Lower lobe of right lung (tissue), 2 donors: ENCODE measurements at places on chromosomes 7 and 10. TPM values are rescaled to one million over a fixed set of nuclear protein-coding genes. Genes with fewer than 3 reads are reported as not detected.
A peak's percentile ranks its signal among the peaks of the same experiment; 100 is the strongest.

Gene MDH2
- 107 TPM for total RNA-seq

Gene KLF14
- total RNA-seq = not detected

Gene JAKMIP3
- total RNA-seq = 0.18 TPM

Gene SFRP4
- total RNA-seq = 4.8 TPM

Gene IFIT1B
- total RNA-seq = not detected

Gene ACHE
- total RNA-seq = 0.97 TPM

DNA sequence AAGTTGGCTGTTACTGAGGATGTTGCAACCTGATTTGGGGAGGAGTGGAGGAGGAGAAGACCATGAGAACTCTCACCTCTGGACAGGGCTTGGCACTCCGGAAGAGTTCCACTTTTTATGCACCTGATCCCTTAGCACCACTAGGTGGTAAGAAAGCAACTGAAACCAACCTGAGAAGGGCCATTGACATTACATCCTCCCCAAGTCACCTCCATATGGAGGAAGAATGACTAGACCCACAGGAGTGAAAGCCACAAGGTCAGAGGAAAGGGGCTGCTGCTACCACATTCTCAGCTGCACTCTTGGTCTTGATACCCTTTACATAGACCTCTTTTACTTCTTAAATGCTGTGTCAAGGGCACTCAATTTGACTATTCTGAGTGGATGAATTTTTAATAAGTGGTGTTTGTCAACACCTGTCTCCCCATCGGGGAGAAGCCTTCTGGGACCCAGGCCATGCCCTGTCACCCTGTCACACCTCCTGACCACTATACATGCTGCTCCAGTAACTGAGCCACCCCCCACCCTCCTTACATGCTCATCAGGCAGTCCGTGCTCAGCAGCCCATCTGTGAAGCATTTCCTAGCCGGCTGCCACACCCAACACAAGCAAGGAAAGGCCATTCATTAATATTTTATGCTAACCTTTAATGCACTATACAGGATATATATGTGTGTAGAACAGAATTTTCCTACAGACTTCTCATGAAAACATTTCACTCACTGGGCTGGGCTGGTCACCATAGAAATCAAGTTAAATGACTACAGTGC is 362.9 kb downstream of the GFRA1 start:
- H3K27me3 ChIP-seq = no peaks in the 10 kb centered on the region
- DNase-seq = no peak
- no peak overlapping the region for H3K27ac ChIP-seq

DNA sequence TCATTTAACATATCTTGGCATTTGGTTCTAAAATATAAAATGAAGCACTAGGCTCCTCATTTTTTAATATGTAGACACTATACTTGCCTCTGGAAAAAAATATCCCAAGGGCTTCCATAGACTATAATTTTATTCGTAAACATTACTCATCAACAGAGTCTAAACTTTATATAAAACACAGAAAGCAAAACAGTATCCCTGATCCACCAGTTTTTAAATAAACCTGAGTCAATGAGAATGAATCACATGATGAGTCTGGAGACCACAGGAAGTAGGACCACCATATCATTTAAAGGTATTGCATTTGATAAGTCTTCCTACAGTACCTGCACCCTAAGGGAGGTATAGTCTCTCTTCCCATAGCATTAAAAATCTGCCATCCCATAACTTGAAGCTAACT is 228.0 kb downstream of the DGKI start:
- H3K36me3 ChIP-seq = no peaks in the 10 kb centered on the region
- no peaks in the 10 kb centered on the region for H3K27me3 ChIP-seq
- H3K4me1 ChIP-seq = no peaks in the 10 kb centered on the region
- no peak overlapping the region for H3K27ac ChIP-seq
- DNase-seq = no peak

- no peaks in the 10 kb centered on the region for H3K36me3 ChIP-seq
- no peak for DNase-seq
- H3K4me1 ChIP-seq = no peaks in the 10 kb centered on the region
- no peaks in the 10 kb centered on the region for H3K27me3 ChIP-seq
- H3K4me3 ChIP-seq = no peak overlapping the region
These were observed 2.8 kb downstream of the FAM180A start for GRCh38 chr7:135745703-135746312.

GRCh38 chr10:24035761-24036160 is 173.2 kb upstream of the KIAA1217 start:
- H3K4me3 ChIP-seq = no peak overlapping the region
- H3K36me3 ChIP-seq = no peaks in the 10 kb centered on the region
- no peak overlapping the region for H3K27ac ChIP-seq
- H3K27me3 ChIP-seq = no peaks in the 10 kb centered on the region
- no peaks in the 10 kb centered on the region for H3K4me1 ChIP-seq
- DNase-seq = no peak

GRCh38 chr7:30923009-30923773 is 11.5 kb downstream of the AQP1 start:
- peak overlapping the region; percentile 6 for H3K27ac ChIP-seq
- no peak overlapping the region for H3K4me3 ChIP-seq
- no peaks in the 10 kb centered on the region for H3K27me3 ChIP-seq
- H3K36me3 ChIP-seq = peaks cover 72% of the 10 kb centered on the region
- DNase-seq = peak; percentile 43

DNA sequence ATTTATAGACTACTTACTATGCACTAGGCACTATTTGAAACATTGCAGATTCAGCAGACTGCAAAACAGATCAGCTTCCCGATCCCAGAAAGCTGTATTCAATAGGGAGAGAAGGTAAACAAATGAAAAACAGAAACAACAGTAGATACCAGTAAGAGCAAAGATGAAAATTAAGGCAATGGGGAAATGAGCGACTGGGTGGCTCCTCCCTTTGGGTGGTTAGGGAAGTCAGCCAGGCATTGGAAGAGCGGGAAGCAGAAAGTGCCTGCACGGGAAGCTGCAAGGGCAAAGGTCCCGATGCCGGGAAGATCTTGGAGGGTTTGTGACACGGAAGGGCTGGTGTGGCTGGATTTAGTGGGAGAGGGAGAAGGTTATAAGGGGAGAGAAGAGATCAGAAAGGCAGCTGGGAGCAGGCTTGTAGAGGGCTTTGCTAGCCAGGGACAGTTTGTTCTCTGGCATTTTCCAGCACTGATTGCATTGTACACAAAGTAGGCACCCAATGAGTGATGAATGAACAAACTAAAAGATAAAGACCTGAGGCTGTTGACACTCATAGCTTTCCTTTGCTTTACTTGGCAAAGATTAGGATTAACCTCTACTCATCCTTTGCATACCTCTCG is 67.8 kb downstream of the NAMPT start:
- H3K4me3 ChIP-seq = no peak overlapping the region
- no peaks in the 10 kb centered on the region for H3K36me3 ChIP-seq
- H3K27me3 ChIP-seq = no peaks in the 10 kb centered on the region
- H3K4me1 ChIP-seq = peaks cover 40% of the 10 kb centered on the region
- H3K27ac ChIP-seq = peak overlapping the region; percentile 76
- peak; percentile 62 for DNase-seq

DNA sequence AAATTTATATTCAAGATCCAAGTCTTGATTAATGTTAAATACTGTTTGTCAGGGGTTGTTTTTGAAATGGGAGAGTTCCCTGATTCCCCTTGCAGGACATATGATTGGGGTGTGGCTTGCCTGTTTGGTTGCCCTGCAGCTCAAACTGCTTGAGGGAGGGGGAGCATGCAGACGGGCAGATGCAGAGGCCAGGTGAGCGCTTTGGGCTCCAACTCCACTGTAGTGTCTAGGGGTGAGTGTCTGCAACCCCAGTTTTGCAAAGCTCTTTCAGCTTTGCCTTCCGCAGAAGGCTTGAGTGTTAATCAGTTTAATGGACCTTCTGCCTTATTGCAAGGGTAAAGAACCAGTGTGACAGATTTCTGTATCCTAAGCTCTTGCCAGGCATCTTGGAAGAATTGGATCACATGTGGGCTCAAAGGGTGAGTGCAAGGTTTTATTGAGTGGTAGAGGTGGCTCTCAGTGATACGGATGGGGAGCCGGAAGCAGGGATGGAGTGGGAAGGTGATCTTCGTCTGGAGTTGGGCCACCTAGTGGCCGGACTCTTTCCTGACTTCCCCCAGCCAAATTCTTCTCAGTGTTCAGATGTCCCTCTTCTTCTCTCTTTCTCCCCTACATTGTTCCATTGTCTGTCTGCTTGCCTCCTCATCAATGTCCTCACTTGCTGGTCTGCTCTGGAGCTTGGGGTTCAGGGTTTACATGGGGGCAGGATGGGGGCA is 479.7 kb downstream of the ATRNL1 start:
- H3K36me3 ChIP-seq = no peaks in the 10 kb centered on the region
- no peaks in the 10 kb centered on the region for H3K27me3 ChIP-seq
- no peaks in the 10 kb centered on the region for H3K4me1 ChIP-seq
- H3K4me3 ChIP-seq = no peak overlapping the region
- H3K27ac ChIP-seq = no peak overlapping the region
- no peak for DNase-seq

DNA sequence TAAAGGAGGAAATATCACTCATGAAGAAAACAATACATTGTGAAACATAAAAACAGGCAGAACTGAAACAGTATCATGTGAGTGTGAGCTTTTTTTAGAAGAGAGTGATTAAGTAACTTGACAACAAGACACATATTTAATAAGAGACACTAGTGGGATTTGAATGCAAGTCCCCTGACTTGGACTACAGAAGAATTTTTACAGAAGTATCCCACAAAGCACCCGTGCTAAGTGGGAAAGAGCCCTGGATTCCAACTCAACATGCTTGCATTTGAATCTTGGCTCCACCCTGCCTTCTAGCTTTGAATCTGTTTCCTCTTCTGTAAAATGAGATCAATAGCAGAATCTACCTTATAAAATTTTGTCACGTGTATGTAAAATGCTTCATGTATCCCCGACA is 166.2 kb downstream of the ZNF365 start:
- no peaks in the 10 kb centered on the region for H3K36me3 ChIP-seq
- no peak overlapping the region for H3K4me3 ChIP-seq
- H3K4me1 ChIP-seq = peaks cover 6% of the 10 kb centered on the region
- no peak for DNase-seq

DNA sequence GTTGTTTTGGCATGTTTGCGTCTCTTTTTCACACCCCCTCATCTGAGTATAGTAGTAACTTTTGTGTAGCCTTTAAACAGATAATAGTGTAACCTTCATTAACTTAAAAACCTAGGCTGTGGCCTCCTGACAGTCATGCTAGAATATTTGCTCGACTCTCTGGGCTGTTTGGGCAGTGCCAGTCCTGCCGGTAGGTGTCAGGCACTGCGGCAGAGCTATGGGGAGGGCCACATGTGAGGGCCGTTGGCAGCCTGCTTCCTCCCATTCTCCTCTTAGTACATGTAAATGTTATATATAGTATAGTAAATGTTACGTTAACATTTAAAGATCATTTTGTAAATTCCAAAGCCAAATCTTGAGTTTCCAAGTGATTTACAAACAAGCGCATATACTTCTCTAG is 26.1 kb downstream of the BCCIP start:
- H3K27ac ChIP-seq = no peak overlapping the region
- no peaks in the 10 kb centered on the region for H3K4me1 ChIP-seq
- no peak for DNase-seq
- H3K27me3 ChIP-seq = no peaks in the 10 kb centered on the region
- H3K36me3 ChIP-seq = peaks cover 83% of the 10 kb centered on the region
- no peak overlapping the region for H3K4me3 ChIP-seq
